H1 (cell line): ENCODE measurements at places on chromosomes 2 and 18.

GRCh38 chr18:69557282-69557681 is 156.6 kb downstream of the DOK6 start:
- no peak for DNase-seq

- no peak for DNase-seq
Measured at GRCh38 chr2:156405586-156405985, 30.6 kb upstream of the GPD2 start.

- DNase-seq, result no peak
Measured at GRCh38 chr18:63487676-63488075, 10.9 kb downstream of the SERPINB5 start.

GRCh38 chr18:56443166-56443907 is 195.1 kb downstream of the TXNL1 start:
- no peak for DNase-seq
